GM19239 (cell line): ENCODE measurements at places on chromosomes 5 and 9.
A peak's percentile ranks its signal among the peaks of the same experiment; 100 is the strongest.

- no peak for DNase-seq
These were observed 39.3 kb upstream of the RAD23B start for GRCh38 chr9:107243742-107244141.

GRCh38 chr5:52784737-52785136 is 3.0 kb upstream of the ITGA1 start:
- DNase-seq = no peak

GRCh38 chr9:87406543-87407166 is 91.0 kb upstream of the DAPK1 start:
- DNase-seq = no peak

- DNase-seq = no peak
These were observed 3.0 kb upstream of the ERBIN start for GRCh38 chr5:65923339-65923738.

GRCh38 chr5:176574297-176574591 is 25.1 kb downstream of the CDHR2 start:
- DNase-seq = no peak

GRCh38 chr9:37812773-37813379 is 12.3 kb downstream of the DCAF10 start:
- no peak for DNase-seq

DNA sequence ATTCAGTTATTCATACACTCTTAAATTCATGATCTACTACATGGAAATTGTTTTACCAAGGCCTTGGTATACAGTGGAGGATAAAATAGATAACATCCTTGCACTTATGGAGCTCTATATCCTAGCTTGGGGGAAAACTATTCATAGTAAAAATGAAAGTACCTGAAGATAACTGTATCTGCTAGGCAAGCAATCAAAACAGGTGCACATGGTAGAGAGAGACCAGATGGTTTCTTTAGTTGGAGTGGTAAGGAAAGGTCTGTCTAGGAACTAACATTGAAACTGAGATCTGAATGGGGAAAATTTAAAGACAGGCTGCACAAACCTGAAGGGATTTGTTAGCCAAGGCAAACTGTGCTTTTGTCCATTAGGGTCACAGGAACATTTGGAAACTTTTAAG is 11.1 kb upstream of the SLCO4C1 start:
- DNase-seq = no peak

DNA sequence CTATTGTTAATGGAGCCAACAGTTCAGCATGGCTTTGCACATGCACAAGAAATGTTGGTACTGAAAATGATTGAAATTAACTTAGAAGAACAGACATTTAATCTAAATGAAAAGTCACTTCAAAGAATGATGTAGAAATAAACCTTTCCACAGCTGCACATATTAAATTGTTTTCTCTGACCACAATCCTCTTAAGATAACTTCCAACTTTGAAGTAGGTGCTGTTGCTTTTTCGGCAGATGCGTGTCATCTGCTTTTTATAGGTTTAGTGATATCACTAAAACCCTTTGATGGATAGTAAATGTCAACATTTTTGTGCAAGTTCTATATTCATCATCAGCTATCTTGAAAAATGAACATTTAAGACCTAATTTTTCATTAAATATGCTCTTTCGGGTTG is 25.3 kb upstream of the SLC1A3 start:
- DNase-seq = no peak

GRCh38 chr5:5521478-5521877 is 99.0 kb downstream of the ICE1 start:
- DNase-seq = no peak

DNA sequence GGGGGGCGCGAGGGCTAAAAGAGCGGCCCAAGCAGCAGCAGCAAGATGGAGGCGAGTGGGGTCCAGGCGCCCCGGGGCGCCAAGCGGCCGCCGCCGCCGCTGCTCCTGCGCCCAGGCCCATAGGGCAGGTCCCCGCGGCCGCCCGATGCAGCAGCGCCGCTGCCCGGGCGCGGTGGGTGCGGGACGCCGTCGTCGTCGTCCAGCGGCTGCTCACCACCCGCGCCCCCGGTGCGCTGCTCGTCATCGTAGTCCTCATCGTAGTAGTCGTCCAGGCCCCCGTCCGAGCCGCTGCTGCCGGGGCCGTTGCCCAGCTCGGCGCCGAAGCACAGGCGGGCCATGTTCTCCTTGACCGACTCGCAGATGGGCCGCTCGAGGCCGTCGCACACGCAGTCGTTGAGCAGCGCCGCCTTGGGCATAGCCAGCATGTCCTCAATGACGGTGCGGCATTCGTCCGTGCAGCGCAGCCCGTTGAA is 1.5 kb downstream of the GAS1 start:
- DNase-seq = peak; percentile 5

DNA sequence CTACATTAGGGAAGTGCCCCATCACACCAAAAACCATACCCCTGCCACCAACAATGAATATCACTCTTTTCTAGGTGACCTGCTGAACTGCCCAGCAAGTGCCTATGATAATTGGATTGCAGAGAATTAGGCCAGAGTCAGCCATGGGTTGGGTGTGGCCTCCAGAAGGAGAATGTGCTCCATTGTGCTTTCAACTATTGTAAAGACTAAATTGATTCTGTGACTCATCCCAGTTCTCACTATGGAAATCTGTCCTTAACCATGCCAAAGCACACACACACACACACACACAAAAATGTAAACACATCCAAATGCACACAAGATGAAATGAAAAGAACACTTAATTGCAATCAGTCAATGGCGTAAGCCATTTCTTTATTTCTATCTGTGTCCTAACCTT is 25.7 kb downstream of the DRD1 start:
- DNase-seq = no peak

GRCh38 chr5:152462021-152462721 is 57.1 kb upstream of the NMUR2 start:
- DNase-seq = no peak

- DNase-seq = no peak
These were observed 37.8 kb upstream of the CARTPT start for GRCh38 chr5:71681296-71681695.

- no peak for DNase-seq
These were observed 60.7 kb downstream of the PARP8 start for GRCh38 chr5:50727149-50727496.

- no peak for DNase-seq
These were observed 19.4 kb upstream of the TNFSF15 start for GRCh38 chr9:114825126-114825795.

DNA sequence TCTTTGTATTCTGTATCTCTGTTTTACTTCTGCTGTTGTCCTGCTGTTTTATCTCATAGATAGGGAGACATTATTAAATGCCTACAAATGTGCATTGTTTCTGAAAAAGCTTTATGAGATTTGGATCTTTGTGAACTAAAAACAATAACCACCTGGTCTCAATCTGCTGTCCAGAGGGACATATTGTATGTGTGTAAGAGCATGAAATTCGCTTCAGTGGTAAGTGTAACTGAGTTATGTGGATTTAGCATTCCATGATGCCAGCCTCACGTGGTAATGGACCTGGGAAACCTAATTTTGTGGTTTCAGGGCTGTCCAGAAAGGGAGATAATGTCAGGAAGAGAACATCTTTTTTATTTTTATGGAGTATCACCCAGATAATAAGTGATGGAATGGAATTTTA is 119.3 kb downstream of the GDNF start:
- no peak for DNase-seq

DNA sequence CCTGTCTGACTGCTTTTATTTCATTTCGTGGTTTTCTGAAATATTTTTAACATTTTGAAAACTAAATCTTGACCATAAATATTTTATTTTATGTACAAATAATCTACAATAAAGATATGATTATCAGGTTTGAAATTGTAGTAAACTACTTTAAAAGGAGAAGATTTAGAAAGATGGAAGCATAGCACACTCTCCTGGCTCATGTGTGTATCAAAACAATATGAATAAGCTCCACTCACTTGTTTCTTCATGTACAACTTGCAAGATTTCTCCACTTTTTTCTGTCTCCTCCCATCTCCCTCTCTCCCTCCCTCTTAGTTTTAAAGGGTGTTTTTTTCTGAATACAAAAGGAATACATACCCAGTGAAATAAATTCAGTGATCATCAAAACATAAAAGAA is 15.4 kb upstream of the VPS13A start:
- no peak for DNase-seq

DNA sequence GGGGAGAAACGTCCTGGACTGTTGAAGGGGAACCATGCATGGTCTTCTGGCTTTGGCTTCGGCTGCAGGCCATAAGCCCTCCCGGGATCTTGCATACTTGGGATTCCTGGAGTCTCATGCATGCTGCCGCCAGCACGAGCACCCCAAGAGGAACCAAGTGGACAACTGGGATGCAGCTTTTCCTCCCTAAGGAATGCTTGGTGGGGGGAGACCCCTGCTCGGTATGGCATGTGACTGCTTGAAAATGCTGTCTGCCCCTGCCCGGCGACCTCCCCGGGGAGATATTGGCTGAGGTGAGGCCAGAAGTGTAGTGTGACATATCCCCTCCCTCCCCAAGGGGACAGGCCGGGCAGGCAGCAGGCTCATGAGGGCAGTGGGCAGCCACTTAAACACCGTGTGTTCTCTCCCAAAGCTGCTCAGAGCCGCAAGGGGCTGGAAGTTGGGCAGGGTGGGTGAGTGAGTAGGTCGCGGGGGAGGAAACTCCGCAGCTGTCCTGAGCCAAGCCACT is 15.7 kb downstream of the TMEM171 start:
- DNase-seq = no peak

DNA sequence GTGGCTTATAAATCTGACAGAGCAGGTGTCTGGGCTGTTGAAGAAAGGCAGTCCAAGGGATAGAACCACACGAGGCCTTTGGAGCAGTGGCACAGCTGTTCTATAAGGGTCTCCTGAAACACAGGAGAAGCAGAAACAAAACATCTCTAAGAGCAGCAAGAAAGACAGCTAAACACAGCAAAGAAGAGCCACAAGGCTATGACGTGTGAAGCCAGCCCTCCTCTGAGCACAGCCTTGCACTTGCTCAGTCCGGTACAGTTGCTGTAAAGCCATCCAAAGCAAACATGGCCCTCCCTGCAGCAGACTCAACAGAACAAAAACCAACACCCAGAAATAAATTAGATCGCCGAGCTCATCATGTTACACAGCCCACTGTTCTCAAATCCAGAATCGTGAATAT is 2.6 kb upstream of the GZMK start:
- no peak for DNase-seq

DNA sequence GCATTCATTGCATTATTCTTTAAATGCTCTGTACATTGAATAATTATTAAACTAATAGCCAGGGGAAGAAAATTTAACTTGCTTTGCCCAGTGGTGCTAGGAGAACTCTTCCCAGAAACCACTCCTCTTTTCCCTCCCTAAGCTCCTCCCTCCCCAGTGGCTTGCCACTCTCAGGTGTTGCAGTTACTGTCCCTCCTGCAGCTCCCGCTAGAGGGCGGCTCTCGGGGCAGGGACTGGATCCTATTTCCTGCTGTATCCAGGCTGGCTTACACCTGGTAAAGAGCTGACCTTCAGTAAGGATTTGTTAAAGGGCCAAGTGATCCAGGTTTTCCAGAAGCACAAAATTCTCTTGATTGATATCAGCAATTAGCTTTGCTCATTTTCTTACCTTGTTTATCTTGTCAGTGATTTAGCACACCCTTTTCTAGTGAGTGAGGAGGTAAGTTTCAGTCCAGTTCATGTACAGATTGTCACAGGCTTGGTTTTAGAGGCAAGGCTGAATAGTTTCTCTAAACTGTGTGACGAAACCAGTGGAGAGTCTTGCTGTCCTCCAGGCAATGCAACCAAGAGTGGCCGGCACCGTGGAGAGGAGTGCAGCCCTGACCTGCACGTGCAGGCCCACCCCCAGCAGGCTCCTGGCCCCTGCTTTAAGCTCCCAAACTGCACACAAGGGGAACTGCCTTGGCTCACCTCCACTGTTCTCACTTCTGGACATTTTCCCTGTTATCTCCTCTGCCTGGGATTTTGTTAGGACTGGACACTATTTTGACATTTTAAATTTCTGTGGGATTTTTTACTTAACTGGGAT is 423.8 kb downstream of the SPOCK1 start:
- DNase-seq = peak; percentile 12
